ENCODE measurements at places on chromosomes 7 and 10.

GRCh38 chr10:32346134-32346550 is 816 bp downstream of the EPC1 start:
- DNase-seq = peak; percentile 94

- DNase-seq = no peak
Observed at GRCh38 chr10:121078036-121078435, 226.9 kb downstream of the WDR11 start.

GRCh38 chr10:3485057-3485686 is 299.8 kb downstream of the KLF6 start:
- DNase-seq = no peak

DNA sequence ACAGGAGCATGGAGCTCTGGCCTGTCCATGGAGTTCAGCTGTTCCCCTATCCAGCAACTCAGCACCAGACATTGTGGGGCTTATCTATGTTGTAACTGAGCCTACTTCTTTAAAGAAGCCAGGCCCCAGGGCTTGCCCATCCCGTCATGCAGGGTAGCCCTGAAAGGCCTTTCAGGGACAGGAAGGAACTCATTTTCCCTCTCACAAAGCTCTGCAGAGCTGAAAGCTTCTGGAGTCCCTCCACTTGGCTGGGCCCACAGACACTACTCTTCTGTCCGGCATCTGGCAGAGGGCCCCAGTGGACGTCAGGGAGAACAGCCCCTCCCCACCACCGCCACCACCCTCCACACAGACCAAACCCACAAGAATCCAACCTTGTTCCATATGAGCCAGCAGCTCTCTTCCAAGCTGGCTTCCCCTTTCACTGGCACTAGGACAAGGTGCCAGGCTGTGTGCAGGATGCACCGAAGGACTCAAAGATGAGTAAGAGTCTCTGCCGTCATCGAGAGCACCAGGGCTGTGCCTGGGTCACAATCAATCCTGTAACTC is 33.1 kb downstream of the DENND2A start:
- DNase-seq = no peak

DNA sequence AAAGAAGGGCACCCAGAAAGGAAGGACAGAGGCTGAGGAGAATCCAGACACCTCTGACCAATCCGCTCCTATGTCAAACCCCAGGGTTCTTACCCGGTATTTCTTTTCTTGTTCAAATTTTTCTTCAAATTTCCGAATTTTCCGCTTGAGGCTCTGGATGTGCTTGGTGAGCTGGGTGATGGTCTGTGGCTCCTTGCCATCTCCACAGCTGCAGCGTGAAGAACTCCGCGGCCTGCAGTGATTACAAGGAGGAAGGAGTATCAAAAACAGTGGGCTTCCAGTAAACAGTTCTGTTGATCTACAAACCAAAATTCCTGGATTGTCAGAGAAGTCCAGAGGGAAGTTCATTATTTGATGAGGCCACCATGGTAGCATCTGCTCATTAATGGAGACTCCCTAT is 92.0 kb downstream of the PHYHIPL start:
- DNase-seq = no peak

- DNase-seq = no peak
Observed at GRCh38 chr10:22258471-22258870, 40.7 kb upstream of the EBLN1 start.

DNA sequence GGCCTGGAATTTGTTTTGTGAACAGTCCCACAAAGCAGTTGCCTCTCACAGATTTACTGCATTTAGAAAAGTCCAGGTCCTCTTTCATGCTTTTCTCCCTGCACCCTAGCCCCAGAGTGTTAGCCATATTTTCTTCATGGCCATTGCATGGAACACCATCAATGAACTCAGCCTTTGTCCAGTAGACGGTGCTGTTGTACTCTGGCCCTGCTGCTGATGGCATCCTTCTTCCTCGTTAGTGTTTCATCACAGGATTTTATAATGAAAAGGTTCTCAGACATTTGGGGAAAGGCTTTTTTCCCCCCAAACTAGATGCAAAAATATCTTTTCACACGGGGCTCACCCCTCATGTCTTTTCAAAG is 93.0 kb upstream of the SLC25A13 start:
- no peak for DNase-seq

Measured in activated CD8-positive, alpha-beta memory T cell treated with anti-CD3 and anti-CD28 coated beads, Interleukin-2, amount 50 U/mL, for 4 hours (primary cell).